ENCODE measurements at places on chromosomes 3 and 15.

- DNase-seq, result no peak
Measured at GRCh38 chr3:135137296-135137695, 342.2 kb downstream of the EPHB1 start.

GRCh38 chr15:74006774-74007639 lies 12.5 kb downstream of the PML start:
- DNase-seq, result no peak

GRCh38 chr3:133549565-133549964 lies 23.9 kb upstream of the CDV3 start:
- no peak for DNase-seq

- no peak for DNase-seq
Measured at GRCh38 chr3:189941679-189942078, 179.0 kb downstream of the P3H2 start.

DNA sequence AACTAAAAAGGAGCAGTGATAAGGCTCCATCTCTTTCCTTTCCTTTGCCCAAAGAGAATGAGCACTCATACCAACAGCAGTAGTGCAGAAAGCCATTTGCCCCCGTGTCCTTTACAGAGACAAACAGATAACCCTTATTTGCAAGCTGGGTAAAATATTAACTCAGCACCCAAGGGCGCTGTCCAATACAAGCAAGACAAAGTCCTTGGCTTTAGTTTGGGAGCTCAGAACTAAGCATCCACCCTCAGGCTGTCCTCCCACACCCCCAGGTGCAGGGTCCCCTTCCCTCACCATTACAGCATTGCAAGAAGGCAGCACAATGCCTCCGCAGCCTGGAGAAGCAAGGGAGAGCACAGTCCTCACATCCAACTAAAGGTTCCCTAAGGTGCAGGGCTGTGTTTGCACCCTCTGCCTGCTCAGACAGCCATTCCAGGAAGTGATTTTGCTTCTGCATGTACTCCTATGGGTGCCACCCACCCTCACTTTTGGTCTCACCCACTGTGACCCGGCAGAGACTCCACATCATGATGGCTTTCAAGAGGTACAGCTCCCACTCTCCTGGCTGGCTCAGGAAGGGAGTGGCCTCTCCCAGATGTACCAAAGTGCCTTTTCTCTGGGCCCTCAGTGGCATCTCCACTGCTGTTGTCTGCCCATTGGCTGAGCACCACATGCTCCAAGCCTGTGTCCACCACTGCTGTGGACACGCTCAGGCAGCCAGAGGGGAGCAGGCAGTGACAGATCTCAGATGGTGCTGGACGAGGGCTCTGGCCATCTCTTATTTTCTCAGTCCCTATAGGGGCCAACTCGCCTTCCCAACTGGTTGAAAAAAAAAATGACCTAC lies 34.1 kb upstream of the HES1 start:
- DNase-seq, result no peak

GRCh38 chr15:63040954-63041353 lies 1.6 kb upstream of the TPM1 start:
- DNase-seq, result no peak

DNA sequence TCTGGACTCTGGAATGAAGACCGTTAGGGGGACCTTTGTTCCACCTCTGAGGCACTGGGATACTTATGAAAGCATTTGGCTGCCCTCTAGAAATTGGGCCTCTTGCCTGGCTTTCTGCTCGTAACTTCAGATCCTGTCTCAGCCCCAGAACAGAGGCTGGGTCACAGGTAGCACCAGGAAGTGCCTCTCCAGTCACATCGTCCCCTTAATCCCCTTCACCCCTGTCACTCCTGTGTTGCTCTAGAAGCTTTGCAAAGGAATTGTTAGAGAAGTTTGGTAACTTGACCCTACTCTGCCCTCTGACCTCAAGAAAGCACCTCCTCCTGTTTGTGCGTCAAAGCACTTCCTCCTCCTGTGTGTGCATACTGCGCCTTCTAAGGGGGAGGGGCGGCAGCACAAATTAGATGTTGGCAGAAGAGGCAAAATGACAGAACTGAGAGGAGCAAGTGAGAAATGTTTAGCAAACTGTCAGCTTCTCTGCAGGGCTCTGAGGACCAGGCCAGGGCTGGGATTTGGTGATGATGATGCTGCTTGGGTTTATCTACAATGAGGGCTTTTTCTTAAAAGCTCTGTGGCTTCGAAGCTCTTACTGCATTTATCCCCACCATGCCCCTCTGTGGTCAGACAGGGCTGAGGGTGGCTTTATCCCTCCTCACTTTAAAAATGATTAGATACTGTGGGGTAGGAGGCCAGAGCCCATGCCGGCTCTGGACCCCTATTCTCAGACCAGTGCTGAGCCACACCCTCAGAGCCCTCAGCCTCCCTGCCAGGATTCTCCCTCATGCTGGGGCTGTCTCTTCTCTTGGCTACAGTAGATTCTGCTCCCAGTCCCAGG lies 76.2 kb downstream of the LARS2 start:
- DNase-seq, result peak; percentile 70

DNA sequence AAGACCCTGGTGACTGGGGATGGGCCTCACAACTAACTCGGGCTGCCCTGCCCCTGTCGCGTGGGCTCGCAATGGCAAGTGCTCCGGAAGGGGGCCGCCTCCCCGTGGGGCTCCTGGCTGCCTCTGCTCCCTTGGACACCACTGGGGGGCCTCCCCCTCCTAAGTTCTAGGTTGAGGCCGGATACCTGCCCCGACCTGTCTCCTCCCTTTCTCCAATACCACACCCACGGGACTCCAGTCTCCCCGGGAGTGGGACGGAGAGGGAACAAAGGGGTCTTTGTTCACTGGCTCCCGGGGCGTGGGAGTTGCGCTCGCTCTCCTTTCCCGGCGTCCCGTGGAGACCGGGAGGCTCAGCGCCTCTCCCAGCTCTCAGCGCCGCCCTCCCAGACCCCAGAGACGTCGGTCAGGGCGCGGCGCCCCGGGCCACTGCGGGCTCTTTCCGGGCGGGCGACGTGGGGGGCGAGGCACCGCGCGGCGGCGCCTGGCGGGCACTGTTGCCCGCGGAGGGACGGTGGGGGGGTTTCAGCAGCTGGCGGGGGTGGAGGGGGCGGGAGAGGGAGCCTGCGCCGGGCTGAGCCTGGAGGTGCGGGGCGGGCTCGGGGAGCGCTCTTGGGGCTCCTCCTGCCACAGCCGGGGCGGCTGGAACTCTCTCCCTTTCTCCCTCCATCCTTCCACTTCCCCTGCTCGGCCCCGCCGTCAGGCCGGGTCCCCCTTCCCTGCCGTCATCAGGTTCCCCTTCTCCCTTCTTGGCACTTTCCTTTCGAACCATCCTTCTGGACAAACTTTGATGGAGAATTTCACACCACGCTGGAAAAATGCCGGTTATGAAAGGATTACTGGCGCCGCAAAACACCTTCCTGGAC lies at the start of gene KCNH8:
Gene KCNH8 (plus strand): TSS at position 606 of the 863 bp plus-strand sequence. CDS start 210 bp downstream, at position 816.
- DNase-seq, result peak; percentile 64

GRCh38 chr3:63911509-63911872 lies 692 bp downstream of the SCAANT1 start:
- no peak for DNase-seq

DNA sequence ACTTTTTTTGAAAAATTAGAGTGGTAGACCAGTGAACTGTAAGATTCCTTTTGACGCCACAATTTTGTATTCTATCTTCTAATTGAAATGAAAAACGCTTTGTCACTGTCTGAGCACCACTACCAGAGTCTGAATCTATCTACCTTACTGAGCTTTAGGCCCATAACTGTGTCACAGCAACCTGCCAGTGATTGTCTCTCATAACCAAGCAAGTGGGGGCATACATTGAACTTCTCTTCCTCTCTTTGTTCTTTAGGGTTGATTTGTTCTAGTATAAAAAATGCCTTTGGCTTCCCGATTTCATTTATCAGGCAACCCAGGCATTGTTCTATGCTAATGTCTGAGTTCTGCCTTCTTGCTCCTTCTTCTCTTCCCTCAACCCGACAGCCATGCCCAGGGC lies 142.6 kb downstream of the BBX start:
- DNase-seq, result no peak

GRCh38 chr15:40443846-40444245 lies 3.1 kb downstream of the BAHD1 start:
- no peak for DNase-seq

GRCh38 chr15:82970078-82970686 lies 15.8 kb upstream of the RAMAC start:
- DNase-seq, result no peak

Measured in nephron progenitor cell (in vitro differentiated cells).